ENCODE measurements at places on chromosomes 11 and 22. TPM values are rescaled to one million over a fixed set of nuclear protein-coding genes. Genes with fewer than 3 reads are reported as not detected.

Gene SLC22A12
- total RNA-seq = not detected

Gene SMC1B
- not detected for total RNA-seq

Gene OR4D5
- not detected for total RNA-seq

Gene OR52E8
- not detected for total RNA-seq

Gene SYT7
- total RNA-seq = 2.9 TPM

Gene SMCO4
- 7.1 TPM for total RNA-seq

Gene CRYBB3
- not detected for total RNA-seq

Gene PHF21B
- 0.19 TPM for total RNA-seq

Gene CRYAB
- total RNA-seq = 22.9 TPM

Gene LMO1
- total RNA-seq = not detected

Gene CD3G
- total RNA-seq = 1.4 TPM

Gene TMPRSS6
- total RNA-seq = under 0.01 TPM

Gene MRGPRX4
- not detected for total RNA-seq

Gene TBC1D10A
- 46.2 TPM for total RNA-seq

Gene SLC22A9
- not detected for total RNA-seq

Gene KCNJ4
- not detected for total RNA-seq

Gene OR4A16
- total RNA-seq = not detected

Gene MMP27
- total RNA-seq = not detected

Gene PRRG4
- total RNA-seq = 42.0 TPM

Gene GLYAT
- not detected for total RNA-seq

Gene NR1H3
- total RNA-seq = 19.6 TPM

Gene SWAP70
- total RNA-seq = 15.1 TPM

Gene MAPK8IP2
- 1.3 TPM for total RNA-seq

Gene OTOG
- not detected for total RNA-seq

Gene SLC22A24
- total RNA-seq = not detected

Gene C11orf16
- total RNA-seq = not detected

Gene TENM4
- total RNA-seq = 18.0 TPM

Gene PATE4
- not detected for total RNA-seq

Gene TPP1
- total RNA-seq = 15.4 TPM

Gene KDM4D
- 0.83 TPM for total RNA-seq

Gene PNPLA2
- total RNA-seq = 14.2 TPM

Gene PHOX2A
- total RNA-seq = not detected

Gene TUBA8
- not detected for total RNA-seq

Gene B3GAT3
- 13.4 TPM for total RNA-seq

Gene NDUFC2
- 86.3 TPM for total RNA-seq

Gene TSPO
- 851 TPM for total RNA-seq

Gene USP2
- 9.6 TPM for total RNA-seq

Gene HBG2
- total RNA-seq = not detected

Gene GP1BB
- total RNA-seq = 4.8 TPM

Gene TSGA10IP
- total RNA-seq = not detected

Gene SMDT1
- 4.9 TPM for total RNA-seq

Gene PANX2
- 1.6 TPM for total RNA-seq

Gene MAP6
- 0.29 TPM for total RNA-seq
